ENCODE measurements at places on chromosomes 1 and 21.

DNA sequence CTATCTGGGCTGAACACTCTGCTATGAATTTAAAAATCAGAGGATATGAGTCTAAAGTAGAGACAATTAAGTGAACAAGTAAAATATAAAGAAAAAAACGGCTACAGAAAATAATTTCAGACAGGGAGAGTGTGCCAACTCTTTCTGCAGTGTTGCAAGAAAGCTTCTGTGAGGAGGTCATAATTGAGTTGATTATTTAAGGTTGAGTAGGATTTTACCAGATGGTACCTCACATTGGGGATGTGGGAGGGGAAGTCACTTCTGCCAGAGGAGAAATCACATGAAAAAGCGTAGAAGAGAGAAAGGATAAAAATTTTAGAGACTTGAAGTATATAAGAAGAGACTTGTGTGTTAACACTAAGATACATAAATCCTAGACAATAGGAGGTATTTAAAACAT lies 238.0 kb upstream of the NCAM2 start:
- no peak for DNase-seq

DNA sequence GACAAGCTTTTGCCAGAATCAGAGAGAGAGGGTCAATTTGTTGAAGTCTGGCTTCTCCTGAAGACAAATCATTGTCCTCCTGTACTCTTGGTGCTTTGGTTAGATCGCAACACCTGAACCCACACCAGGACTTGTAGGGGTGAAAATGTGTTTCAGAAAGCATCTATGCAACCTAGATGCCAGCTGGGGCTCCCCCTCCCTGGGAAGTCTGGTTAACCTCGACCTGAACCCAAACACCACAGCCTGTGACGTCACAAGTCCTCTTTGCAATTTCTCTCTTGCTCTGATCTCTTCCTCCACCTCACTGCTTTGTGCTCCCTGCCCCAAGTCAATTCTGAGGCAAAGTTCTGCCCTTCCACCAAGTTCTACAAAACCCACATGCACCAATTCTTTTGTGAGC lies 42.8 kb upstream of the USP24 start:
- peak; percentile 22 for DNase-seq

DNA sequence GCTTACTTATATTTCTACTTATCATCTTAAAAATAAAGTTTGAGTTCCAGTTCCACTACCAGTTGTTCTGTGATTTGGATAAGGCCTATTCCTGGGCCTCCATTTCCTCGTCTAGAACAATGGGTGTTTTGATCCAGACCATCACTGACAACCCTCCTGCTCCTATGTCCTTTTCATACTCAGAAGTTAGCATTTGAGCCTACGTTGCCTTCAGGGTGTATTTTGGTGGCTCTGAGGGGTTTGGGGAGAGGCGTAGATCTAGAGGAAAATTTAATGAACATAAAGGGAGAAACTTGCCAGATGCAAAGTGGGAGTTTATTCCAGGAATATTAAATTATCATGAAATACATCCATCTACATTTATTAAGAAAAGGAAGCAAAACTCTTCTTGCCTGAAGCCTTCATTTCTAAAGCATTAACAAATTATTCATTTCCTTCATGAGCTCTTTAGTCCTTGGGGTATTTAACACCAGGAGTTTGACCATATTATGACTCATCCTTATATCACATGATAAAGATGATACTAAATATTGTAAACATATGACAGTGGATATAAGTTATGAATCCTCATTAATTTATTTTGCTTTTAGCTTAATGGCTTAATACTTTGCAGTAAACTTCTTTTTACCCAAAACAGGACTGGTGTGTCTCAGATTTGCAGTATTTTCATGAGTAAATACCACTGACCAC lies 47.2 kb upstream of the SYT14 start:
- no peak for DNase-seq

DNA sequence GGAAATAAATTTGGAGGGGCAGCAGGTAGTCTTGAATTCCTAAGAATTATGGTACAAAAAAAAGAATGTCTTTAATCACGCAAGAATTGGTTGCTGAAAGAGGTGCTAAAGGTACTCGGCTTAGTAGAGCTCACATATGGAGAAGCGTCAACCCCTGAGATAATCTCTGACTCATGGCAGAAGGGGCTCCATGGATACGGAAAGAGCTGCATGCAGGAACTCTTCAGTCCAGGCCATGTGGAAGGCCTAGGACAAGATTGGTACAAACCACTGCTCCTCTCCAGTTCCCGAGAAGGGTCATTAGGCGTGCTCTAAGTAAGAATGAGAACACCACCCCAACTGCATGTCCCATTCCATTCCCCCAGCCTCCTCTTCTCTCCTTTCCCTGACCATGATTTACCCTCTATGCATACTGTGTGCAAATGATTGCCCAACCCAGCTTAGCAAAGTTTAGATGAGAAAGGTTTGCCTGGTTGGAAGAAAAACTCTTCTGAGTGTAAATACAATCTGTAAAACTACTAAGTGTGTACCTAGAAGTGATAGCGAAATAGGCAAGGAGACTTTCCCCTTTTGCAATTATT lies 10.9 kb downstream of the GJA8 start:
- DNase-seq, result no peak

DNA sequence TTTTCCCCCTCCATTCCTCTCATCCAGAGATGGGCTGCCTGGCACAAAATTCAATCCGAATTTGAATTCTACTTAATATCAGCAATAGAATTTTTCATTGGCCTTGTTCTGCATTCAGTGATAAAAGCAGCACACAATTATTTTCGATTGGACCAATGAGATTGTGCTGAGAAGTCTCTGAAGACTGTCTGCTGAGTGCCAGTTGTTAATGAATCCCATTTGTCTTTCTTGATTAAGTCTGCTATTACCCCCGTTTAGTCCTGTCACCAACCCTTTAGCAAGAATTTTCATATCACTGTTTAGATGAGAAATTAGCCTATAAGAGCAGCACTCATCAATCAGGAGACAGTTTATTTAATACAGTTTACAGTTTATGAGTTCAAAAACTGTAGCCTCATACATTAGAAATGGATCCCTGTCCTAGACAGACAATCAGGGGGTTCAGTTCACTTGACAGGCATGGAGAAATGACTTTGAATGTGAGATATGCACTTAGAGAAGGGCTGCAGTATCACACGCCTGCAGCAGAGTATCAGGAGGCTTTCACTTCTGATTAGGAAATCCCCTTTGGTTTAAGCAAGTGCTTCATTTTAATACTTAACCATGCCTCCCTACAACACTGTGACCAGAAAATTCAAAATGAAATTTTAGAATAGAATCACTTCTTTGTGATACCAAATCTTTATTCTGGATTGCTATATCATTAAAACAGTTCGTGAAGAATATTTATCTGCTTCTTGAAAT lies 304.7 kb upstream of the PTBP2 start:
- DNase-seq, result no peak

DNA sequence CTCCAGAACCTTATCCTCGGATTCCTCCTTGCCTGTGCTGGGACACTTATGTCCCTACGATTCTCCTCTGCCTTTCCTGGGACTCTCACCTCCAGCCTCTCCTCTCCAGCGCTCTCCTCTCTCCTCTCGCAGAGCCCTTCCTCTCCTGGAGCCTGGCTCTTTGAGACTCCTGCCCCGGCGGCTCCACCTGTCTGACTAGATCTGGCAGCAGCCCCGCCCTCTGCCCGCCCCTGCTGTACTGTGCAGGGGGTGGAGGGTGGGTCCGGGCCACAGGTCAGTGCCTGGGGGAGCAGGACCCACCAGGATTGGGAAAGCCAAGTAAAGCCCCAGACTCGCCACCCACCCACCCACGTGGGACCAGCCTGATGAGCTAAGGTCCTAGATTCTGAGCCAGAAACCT lies 1.6 kb downstream of the ELOVL1 start:
- DNase-seq, result no peak

DNA sequence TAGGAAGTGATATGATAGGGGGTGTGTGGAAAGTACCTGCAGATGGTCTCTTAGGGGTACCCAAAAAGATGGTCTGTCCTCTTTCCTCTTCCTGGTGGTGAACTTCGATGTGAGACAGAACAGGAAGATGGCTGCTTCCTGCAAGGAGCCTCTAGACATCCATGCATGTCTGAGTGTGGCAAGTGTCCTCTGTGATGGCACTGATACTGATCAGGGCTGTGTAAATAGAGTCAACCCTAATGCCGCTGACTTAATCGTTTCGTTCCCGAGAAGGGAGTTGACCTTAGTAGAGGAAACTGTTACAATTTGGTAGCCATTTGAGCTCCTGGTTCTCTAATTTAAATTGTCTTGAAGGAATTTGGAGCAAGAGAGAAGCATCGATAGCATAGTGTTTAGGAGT lies 168.6 kb downstream of the VPS13D start:
- no peak for DNase-seq

- DNase-seq, result no peak
Measured at GRCh38 chr1:57578099-57578498, 154.2 kb upstream of the DAB1 start.

DNA sequence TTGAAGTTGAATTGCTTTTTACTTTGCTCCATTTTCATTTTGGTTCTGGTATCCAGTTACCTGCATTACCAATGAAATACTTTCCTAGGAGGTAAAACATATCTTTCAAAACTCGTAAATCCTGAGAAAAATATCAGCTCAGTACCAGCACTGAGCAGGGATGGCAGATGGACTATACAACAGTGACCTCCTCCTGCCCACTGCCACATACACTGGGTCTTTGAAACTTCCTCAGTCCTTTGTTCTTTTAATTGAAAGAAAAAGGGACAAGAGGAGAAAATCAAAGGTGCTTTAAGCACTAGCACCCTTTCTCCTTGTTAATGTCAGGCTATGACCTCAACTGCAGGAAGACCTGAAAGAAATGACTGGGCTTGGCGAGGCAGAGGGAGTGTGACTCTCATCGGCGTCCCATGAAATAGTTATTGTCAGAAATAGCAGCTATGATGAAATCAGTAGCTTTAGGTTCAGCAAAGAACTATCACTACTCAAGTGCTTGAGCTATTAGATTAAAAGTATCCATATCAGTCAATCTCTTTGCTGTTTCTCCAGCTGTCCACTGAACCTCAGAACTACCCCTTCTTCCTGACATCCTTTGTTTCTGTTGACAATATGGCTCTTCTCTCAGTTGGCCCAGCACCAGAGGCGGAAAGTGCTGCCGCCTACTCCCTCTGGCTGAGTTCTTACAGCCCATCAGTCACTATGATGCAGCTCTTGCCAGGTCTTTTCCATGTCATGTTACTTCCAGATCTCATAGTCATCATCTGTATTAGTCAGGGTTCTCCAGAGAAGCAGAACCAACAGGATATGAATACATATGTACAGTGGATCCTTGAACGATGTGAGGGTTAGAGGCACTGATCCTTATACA lies 207.0 kb upstream of the MAP1LC3C start:
- no peak for DNase-seq

- DNase-seq, result no peak
Measured at GRCh38 chr21:31479222-31479621, 135.2 kb upstream of the TIAM1 start.

DNA sequence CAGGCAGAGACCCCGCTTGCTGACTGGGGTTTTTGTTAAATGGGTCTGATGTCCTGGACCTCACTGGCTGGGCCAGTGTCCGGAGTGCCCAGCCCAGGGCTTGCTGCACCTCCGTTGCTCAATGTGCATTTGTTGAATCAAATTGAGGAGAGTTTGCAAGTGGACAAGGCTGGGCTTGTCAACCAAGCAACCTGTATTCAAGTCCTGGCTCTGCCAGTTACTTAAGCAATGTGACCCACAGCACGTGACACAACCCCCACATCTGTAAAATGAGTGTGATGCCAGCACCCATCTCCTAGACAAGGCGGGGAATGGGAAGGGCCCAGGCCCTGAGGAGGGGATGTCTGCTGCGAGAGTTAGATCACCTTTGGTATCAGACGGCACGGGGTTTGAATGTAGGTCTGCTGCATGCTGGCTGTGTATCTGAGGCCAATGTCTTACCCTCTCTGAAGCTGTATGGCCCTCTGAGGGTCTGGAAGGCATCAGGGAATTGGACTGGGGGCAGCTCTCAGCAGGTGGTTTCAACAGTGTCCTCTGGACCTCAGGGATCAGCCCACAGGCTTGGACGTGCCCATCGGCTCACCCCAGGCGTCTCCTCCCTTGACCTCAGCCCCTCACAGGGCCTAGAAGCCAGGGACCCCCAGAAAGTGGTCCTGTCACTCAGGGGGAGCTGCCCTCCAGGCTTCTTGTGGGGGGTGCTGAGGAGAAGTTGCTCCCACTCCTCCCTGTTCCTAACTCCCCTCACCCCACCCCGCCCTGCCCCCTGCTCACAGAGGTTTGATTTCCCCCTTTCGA lies 51.0 kb upstream of the RUNX3 start:
- no peak for DNase-seq
